ENCODE measurements at places on chromosomes 16 and 17. TPM values are rescaled to one million over a fixed set of nuclear protein-coding genes. Genes with fewer than 3 reads are reported as not detected.

DNA sequence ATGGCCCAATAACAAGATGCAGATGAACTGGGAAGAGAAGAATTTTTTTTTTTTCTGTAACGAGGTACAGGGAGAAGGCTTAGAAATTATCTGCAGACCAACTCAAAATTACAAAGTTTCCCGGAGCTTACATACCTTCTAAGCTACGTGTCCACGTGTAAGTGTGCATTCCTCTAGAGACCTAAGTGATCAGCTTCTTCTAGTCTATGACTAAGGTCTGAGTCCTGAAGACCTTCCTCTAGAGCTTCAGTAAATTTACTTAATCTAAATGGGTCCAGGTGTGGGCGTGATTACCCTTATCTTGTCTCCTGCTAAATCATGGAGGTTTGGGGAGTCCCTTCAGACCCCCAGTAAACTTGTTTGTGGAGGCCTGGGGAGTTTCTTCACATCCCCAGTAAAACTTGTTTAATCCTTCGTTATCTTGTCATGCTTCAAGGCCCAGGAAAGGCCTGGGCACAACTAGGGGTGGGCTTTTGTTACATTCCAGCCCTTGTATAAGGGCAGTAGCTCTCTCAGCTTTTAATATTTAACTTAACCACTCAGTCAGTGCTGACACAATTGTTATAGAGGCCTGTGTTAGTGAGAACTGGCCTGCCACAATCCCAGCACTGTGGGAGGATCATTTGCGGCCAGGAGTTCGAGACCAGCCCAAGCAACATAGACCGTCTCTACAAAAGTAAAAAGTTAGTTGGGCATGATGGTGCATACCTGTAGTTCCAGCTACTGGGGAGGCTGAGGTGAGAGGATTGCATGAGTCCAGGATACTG lies 342.3 kb downstream of the SNX29 start:
- no peaks in the 10 kb centered on the region for H3K36me3 ChIP-seq
- H3K27me3 ChIP-seq: no peaks in the 10 kb centered on the region
- no peak for DNase-seq
- H3K27ac ChIP-seq: no peak overlapping the region

DNA sequence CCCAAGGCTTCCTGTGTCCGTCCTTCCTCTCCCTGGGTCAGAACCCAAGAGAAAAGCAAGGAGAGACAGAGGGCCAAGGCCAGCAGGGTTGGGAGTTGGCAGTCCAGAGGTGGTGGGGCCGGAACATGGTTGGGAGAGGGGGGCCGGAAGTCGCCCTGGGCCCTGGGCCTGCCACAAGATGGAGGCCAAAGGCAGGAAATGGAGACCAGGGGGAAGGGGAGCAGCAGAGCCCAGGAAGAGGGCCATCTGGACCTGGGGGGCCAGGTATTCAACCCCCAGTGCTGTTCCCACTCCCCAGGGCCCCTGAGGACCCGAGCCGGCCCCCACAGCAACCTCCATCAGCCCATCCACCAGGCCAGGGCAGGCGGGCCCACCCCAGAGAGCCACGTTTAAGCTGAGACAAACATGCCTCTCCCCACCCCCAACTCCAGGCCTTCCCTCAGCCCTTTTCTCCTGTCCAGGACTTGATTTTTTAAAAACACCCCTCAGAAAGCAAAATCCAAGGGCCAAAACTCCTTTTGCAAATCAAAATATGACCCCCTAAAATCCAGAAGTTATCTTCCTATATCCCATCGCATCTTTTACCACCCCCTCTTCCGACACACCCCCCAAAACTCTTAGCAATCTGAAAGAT lies 4.4 kb upstream of the BCL6B start:
- peak; percentile 64 for DNase-seq
- H3K4me3 ChIP-seq: peak overlapping the region; percentile 74
- peaks cover 66% of the 10 kb centered on the region for H3K4me1 ChIP-seq
- H3K27me3 ChIP-seq: peaks cover 13% of the 10 kb centered on the region

GRCh38 chr17:19703828-19704613 lies 12.4 kb downstream of the SLC47A2 start:
- no peaks in the 10 kb centered on the region for H3K27me3 ChIP-seq
- H3K4me1 ChIP-seq: peaks cover 25% of the 10 kb centered on the region
- H3K4me3 ChIP-seq: no peak overlapping the region
- peak; percentile 33 for DNase-seq

DNA sequence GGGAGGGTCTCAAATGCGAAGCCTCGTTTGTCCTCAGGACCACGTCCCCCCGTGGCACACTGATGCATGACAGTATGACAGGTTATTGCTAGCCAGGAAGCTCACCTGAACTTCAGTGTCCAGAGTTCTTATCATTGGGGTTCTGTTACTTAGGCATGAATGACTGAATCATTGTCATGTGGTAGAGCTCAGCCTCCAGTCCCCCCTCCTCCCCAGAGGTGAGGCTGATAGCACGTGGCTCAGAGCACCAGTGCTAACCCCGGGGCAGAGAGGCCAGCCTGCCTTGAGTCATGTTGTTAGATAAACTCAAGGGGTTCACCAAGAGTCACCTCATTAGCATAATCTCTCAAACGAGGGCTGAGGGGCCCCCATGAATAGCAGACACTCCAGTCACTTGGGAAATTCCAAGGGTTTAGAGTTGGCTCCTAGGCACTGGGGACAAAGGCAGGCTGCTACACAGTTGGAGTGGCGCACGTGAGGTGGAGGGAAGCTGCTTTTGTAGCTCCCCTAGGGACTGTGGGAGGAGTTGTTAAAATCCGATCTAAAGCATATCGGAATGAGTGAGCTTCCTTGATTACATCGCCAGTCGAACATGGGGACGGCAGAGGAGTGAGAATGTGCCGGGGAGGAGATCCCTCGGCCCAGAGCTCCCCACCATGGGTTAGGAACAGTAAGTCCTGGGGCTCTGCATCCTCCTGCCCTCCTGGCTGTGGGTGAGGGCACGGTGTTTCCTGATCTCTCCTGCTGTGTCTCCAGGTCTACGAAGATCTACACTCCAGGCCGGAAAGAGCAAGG lies 18.2 kb downstream of the DHX38 start:
- no peaks in the 10 kb centered on the region for H3K4me1 ChIP-seq
- no peaks in the 10 kb centered on the region for H3K27me3 ChIP-seq
- peaks cover 72% of the 10 kb centered on the region for H3K36me3 ChIP-seq
- H3K4me3 ChIP-seq: no peak overlapping the region

DNA sequence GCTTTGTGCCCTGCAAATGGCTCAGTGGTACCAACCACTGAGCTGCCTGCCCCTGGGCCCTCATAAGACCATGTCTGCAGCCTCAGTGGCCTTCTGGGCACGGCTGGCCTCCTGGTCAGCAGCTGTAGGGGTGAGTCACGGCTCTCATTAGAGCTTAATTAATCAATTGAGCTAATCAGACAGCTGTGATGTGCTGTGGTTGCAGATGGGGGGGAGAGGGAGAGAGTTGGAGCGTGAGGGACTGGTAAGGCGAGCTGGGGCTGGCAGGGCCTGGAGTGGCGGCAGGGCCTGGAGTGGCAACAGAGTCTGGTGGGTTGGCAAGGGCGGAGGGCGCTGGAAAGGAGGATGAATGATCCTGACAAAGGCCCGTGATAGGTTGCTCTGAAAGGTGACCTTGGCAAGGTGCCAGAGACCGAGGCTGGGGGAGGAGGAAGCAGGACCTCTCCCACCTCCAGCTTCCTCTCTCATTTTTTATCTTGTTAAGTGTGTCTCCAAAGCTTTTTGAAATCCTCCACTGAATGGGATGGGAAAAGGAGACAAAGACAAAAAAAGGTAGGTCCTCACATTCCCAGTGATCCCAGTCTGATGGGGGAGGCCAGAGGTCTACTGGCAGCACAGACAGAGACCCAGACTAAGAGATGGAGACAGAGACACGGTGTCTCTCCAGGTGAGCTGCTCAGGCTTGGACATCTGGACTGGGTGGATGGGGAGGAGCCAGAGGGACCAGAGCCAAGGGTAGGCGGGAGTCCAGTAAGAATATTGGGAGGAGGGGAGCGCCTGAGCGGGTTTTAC lies 41.6 kb downstream of the DCAKD start:
- H3K27ac ChIP-seq: no peak overlapping the region
- no peaks in the 10 kb centered on the region for H3K36me3 ChIP-seq
- H3K4me3 ChIP-seq: no peak overlapping the region
- no peak for DNase-seq
- no peaks in the 10 kb centered on the region for H3K4me1 ChIP-seq

DNA sequence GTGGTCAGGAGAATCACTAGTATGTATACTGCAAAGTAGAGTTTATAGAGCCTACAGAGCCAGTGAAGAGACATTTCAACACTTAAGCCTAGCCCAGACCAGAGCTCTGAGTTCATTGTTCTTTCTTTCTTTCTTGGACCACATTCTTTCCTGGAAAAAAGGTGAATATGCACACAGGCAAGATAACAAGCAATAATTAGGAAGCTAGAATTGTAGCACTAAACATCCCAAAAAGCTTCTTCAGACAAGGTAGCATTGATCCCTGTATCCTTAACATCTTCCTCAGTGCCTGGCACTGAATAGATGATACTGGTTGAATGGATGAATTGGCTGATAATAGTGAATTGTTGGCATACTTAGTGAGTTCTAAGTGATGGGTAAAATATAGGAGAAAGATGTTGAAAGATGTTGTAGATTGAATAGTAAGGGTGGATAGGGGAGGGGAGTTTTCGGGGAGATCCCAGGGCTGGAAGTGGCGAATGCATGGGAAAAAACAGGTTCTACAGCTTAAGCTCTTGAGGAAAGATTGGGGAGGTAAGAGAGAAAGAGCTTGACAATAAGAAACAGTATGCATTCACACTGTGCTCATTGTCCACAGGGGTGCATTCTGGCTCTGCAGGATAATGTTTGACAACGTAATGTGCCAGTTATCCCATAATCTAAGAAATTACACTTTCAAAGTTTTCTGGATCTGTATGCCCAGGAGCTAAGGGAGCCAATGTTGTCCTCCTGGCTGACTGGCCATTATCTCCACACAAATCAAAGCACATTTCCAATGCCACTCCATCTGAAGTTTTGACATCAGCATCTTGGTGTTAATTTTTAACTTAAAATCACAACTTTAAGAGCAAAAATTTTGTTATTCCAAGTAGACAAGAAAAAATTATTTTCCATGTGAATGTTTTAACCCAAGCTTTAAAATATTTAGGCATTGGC lies 35.6 kb downstream of the TUBD1 start:
- peaks cover 12% of the 10 kb centered on the region for H3K36me3 ChIP-seq
- no peak overlapping the region for H3K27ac ChIP-seq
- H3K4me1 ChIP-seq: peaks cover 21% of the 10 kb centered on the region
- H3K4me3 ChIP-seq: no peak overlapping the region
- H3K27me3 ChIP-seq: no peaks in the 10 kb centered on the region
- no peak for DNase-seq

DNA sequence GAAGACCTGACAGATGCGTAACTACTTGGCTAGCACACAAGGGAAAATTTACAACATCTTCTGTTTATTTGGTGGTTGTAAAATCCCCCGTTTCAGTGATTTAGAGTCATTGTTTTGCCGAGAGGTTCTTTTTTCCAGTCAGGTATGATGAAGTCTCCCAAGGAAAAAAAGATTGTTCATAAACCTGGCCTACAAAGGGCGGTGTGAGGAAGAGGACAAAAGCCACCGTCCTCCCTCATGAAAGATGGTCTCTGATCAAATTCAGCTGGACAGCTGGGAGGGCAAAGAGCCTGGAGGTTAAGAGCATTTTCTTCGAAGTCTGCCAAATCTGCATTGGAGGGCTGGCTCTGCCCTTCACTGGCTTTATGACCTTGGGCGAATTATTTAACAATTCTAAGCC lies 419.9 kb downstream of the HAPSTR1 start:
- H3K27me3 ChIP-seq: no peaks in the 10 kb centered on the region
- H3K36me3 ChIP-seq: no peaks in the 10 kb centered on the region
- H3K4me3 ChIP-seq: no peak overlapping the region
- DNase-seq: no peak

The CDT1 gene
- total RNA-seq: 1.1 TPM

GRCh38 chr17:81513753-81514488 lies 1.3 kb upstream of the ACTG1 start:
- DNase-seq: peak; percentile 73
- H3K27me3 ChIP-seq: no peaks in the 10 kb centered on the region
- peaks cover 54% of the 10 kb centered on the region for H3K4me1 ChIP-seq
- peak overlapping the region; percentile 100 for H3K27ac ChIP-seq
- H3K4me3 ChIP-seq: peak overlapping the region; percentile 98

GRCh38 chr17:68389041-68389440 lies 68.3 kb downstream of the WIPI1 start:
- DNase-seq: no peak
- no peaks in the 10 kb centered on the region for H3K36me3 ChIP-seq
- H3K4me3 ChIP-seq: no peak overlapping the region
- H3K4me1 ChIP-seq: peaks cover 36% of the 10 kb centered on the region
- no peaks in the 10 kb centered on the region for H3K27me3 ChIP-seq

GRCh38 chr16:5323284-5324141 lies 225.9 kb upstream of the EEF2KMT start:
- no peaks in the 10 kb centered on the region for H3K4me1 ChIP-seq
- no peak overlapping the region for H3K4me3 ChIP-seq
- no peaks in the 10 kb centered on the region for H3K36me3 ChIP-seq
- no peaks in the 10 kb centered on the region for H3K27me3 ChIP-seq
- no peak for DNase-seq
- H3K27ac ChIP-seq: no peak overlapping the region

DNA sequence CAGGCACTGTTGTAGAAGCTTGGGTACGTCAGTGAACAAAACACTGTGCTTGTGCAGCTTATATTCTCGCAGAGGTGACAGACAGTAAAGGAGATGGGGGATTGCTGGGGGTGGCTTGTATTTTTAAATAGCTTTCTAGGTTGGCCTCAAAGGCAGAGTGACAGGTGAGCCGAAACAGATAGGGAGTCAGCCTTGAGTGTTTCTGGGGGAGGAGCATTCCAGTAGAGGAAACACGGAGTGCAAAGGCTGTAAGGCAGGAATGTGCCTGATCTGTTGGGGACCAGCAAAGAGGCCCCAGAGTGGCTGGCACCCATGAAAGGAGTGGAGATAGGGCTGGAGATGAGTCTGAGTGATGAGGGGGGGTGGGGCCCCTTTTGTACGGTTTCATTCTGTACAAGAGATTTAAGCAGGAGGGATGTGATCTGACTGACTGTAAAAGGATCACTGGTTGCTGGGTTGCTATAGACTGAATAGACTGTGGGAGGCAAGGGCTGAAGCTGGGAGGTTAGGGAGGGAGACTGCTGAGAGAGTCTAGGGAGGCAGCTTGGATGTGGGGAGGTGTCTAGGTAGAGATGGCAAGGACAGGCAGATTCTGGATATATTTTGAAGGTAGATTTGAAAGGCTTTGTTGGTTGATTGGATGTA lies 15.2 kb downstream of the NUP93 start:
- H3K27ac ChIP-seq: no peak overlapping the region
- H3K4me3 ChIP-seq: no peak overlapping the region
- no peak for DNase-seq
- no peaks in the 10 kb centered on the region for H3K36me3 ChIP-seq

DNA sequence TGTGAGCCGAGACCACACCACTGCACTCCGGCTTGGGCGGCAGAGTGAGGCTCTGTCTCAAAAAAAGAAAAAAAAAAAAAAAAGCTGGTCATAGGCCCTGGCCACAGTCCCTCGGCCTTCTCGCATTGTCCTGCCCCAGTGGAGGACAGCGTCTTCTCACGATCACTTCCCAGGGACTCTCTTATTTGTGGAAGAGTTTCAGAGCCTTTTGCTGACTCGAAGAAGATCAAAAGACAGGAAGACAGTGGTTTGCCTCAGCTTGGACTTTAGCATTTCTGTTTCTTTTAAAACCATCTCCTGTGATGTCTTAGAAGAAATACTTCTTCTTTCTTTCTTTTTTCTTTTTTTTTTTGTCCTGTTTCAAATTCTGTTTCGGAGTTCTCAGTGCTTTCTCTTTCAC lies 210.0 kb downstream of the FTO start:
- H3K36me3 ChIP-seq: no peaks in the 10 kb centered on the region
- no peak for DNase-seq
- no peak overlapping the region for H3K4me3 ChIP-seq
- H3K27ac ChIP-seq: peak overlapping the region; percentile 48

Data from heart right ventricle (tissue), 16 donors.